ENCODE measurements at places on chromosomes 13 and 19.

DNA sequence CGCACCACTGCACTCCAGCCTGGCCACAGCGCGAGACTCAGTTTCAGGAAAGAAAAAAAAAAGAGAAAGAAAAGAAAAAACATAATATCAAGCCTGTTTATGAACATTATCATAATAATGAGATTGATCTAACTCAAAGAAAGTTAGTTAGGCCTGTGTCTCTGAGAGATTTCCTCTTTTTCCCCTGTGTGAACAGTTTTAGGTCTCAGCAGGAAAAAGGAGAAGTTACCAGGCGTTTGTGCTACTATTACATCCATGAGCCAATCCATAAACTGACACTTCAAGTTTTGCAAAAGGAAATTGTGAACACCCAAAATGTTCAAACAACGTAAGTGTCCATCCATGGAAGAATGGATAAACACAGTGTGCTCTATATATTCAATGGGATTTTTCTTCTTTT lies 3.8 kb downstream of the TARM1 start:
- DNase-seq: no peak

DNA sequence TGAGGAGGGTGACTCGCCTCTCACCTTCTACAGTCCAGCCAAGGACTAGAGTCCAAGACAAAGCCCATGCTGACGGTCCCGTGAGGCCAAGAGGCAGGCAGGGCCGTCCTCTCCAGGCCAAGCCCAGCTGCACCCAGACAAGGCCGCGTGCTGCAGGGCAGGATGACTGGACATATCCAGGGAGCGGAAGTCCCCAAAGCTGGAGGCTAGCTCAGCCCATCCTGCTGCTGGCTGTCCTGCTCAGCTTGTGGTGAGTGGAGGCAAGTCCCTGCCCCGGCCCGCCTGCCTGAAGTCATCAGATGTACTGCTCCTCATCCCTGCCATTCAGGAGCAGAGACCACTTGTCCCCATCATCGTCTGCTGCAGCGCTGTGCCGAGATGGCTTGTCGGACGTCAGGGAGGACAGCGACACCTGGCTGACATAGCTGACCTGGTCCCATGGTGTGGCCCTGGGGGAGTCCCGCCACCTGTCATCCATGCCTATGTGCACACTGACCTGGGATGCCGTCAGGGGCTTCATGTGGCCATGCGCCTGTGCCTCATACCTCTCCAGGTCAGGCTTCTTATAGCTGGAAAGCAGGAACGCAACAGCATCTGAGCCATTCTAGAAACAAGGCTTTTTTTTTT lies 72.8 kb downstream of the CCDC70 start:
- DNase-seq: no peak

- DNase-seq: no peak
These were observed 1269.7 kb upstream of the SPRY2 start for GRCh38 chr13:81610644-81611043.

- DNase-seq: no peak
These were observed 340.6 kb downstream of the TEX29 start for GRCh38 chr13:111661052-111661451.

GRCh38 chr13:40406405-40407120 lies 259.9 kb downstream of the FOXO1 start:
- no peak for DNase-seq

- no peak for DNase-seq
These were observed 209.2 kb downstream of the KCTD12 start for GRCh38 chr13:76677043-76677442.

DNA sequence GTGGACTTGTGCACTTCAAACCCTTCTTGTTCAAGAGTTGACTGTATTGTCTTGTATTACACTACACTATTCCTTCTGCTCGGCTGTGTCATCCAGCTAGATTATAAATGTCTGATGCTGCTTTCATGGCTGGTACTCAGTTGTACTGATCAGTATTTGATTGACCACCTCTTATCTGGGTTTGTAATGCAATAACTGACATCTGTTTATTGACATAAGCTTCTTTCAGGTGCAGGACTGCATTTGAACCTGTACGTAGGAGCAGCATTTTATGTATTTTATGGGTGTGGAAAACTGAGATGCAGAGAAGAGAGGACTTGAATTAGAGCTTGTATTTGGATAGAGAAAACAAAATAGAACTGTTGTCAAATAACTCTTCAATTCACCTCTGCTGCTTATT lies 309.2 kb downstream of the FGF9 start:
- DNase-seq: no peak

- DNase-seq: no peak
These were observed 157.2 kb upstream of the OBI1 start for GRCh38 chr13:78816154-78816553.

DNA sequence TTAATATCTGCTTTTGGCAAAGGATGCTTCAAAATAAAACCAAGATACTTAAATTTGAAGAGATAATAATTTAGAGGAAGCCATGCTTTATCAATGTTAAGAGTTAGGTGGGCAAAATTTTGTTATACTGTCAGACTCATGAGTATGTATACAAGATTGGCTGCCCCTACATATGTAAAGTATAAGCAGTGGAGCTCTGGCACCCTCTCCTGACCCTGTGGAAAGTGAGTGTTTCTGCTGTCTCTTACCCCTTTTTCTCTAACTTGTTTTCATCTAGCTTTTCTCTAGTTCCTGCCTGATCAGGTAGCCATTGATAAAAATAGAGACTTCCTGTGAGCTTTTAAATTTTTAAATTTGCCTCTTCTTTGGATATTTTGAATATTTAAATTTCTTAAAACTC lies 710.9 kb upstream of the SPRY2 start:
- DNase-seq: no peak

DNA sequence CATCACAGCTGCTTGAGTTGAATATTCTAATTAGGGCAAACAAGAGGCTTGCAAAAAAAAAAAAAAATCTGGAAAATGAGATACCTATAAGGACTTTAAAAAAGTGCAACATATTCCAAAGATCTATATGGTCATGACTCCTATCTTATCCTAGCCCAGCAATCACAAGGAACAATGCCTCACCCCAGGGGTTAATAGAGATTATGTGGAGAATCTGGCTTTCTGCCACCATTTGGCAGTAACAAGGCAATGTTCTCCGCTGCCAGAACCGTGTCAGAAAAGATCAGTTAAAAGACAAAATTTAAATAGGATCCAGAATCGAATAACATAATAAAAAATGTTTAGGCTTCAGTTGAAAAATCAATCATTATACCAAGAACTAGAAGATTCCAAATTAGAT lies 1643.2 kb upstream of the PRR20A start:
- no peak for DNase-seq

DNA sequence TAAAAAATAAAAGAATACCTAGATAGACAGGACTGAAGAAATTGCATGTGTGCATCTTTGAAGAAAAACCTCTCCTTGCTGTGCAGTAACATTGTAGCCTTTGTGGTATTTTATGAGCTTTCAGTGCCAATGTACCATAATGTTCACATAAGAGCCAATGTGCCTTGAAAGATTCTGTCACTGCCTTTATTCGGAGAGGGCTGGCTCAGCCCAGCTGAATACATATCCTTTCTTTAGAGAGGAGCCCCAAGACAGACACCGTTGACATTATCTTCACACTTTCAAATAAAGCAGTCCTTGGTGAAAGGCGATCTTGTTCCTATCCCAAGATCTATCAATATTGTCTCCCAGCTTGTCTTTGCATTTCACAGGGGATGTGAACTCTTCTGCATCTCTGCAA lies 18.5 kb upstream of the CNMD start:
- DNase-seq: no peak

- DNase-seq: no peak
These were observed 3.0 kb downstream of the LATS2 start for GRCh38 chr13:21058361-21058760.

DNA sequence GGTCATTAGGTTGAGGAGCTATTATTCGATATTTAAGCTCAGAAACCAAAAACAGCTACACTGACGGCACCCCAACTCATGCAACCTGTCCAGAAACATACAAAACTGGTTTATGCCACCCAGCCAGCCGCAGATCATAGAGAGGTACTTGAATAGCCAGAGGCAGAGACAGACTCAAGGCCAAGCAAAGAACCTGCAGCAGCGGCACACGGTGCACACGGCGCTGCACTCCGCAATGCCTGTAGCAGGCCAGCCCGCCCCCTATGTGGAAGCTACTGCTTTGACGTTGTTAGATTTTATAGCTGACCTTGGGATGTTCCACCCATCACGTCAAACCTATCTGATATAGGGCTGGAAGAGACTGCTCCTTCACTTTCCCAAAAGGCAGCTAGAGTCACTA lies 11.9 kb upstream of the DHRS12 start:
- DNase-seq: no peak

DNA sequence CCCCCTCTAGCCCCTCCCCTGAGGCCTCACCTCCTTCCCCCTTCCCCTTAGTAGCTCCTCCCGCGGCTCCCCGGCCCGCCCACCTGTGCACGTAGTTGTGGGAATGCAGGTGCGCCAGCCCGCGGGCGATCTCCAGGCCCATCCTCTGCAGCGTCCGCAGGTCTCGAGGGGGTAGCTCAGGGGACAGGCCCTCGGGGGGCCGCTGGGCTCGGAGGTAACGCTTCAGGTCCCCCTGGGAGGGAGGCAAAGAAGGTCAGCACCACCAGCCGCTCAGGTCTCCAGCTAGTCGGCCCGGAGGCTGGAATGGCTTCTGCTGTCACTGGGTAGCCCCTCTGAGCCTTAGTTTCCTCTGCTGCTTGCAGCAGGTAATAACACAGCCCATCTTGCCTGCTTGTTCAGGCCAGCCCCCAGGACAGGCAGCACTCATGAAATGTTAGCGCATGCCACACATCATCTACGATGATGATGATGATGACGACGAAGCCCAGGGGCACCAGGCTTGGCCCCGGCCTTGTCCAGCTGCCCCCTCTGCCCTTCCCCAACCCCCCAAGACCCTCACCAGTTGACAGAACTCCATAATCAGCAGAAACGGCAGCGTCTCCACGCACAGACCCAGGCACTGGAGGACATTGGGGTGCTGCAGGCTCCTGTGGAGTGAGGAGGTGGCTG lies 9.2 kb downstream of the LMTK3 start:
- DNase-seq: no peak

GRCh38 chr19:46254776-46255175 lies 25.2 kb downstream of the IGFL1 start:
- DNase-seq: no peak

GRCh38 chr19:39946532-39946931 lies 12.1 kb upstream of the FCGBP start:
- no peak for DNase-seq

DNA sequence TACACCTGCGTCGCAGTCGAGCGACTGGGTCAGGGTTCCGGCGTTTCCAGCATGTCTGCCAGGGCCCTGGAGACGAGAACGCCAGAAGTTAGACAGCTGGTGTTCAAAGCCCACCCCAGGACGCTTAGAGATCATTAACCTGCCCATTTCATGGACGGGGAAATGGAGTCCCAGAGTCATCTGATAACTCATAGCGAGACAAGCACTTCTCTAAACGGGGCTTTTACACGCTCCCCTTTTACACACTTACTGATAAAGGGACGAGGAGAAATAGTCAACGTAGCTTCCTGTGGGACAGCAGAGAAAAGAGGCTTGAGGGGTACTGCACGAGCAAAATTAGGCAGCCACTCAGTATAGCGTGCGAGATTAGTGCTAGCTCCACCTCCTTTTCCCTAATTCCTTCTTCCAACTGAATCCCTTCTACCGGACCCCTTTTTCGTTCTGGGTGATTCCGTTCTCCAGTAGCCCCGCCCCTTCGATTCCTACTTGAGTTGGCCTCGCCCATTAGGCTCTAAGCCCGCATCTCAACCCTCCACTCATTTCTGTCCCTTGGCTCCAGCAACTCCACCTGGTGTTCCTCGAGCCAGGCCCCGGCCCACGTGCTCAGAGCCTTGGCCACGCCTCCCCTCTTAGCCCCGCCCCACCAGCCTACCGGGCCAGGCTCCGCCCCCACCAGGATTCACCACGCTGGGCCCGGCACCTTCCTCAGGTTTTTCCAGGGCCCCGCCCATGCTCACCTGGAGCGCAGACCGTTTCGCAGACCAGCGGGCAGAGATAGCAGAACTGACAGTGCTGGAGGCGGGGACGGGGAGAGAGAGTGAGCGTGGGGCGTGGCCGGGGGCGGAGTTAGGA lies 3.7 kb downstream of the HRC start:
- DNase-seq: peak; percentile 44

DNA sequence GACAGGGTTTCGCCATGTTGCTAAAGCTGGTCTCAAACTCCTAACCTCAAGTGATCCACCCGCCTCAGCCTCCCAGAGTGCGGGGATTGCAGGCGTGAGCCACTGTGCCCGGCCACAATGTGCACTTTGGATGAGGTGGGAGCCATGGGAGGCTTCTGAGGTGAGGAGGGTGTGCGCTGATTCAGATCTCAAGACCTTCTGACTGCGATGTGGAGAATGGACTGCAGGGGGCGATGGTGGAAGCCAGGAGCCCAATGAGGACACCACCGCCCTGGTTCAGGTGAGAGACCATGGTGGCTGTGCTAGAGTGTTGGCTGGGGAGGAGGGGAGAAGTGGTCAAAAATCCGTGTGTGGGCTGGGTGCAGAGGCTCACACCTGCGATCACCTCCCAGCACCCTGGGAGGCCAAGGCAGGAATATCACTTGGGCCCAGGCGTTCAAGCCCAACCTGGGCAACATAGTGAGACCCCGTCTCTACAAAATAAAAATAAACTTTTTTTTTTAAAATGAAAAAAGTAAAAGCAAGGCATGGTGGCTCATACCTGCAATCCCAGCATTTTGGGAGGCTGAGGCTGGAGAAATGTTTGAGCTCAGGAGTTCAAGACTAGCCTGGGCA lies 5.6 kb downstream of the INAFM1 start:
- no peak for DNase-seq

- peak; percentile 46 for DNase-seq
These were observed 57.2 kb upstream of the KLF12 start for GRCh38 chr13:74191410-74191809.

- no peak for DNase-seq
These were observed 9.5 kb downstream of the ACTMAP start for GRCh38 chr19:40740747-40741146.

GRCh38 chr19:19643158-19644053 lies at the start of gene GMIP:
TSS of gene GMIP (minus strand) at chr19:19643657. CDS start at chr19:19643529, 128 bp downstream.
- DNase-seq: peak; percentile 88

DNA sequence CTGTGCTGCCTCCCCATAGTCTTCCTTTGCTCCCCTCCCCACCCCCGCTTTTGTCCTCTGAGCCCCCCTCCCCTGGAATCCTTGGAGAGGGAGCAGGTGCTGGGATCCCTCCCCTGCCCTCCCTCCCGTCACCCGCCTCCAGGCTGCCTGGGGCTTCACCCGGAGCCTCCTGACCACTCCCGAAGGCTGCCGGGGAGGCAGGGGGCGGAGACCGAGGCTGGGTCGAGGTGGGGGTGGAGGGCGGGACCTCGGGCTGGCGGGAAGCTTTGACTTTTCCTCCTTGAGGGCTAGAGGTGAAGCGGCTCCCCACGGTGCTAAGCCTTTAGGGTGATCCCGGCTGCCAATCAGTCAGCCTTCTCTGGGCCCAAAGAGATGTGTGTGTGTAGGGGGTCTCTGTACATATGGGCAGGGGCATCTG lies 1.5 kb downstream of the KMT5C start:
- no peak for DNase-seq

Measured in retina (tissue), 1 donor.